ENCODE measurements at places on chromosomes 7 and 10.

- no peak for DNase-seq
Observed at GRCh38 chr7:24440892-24441291, 132.4 kb upstream of the PALS2 start.

DNA sequence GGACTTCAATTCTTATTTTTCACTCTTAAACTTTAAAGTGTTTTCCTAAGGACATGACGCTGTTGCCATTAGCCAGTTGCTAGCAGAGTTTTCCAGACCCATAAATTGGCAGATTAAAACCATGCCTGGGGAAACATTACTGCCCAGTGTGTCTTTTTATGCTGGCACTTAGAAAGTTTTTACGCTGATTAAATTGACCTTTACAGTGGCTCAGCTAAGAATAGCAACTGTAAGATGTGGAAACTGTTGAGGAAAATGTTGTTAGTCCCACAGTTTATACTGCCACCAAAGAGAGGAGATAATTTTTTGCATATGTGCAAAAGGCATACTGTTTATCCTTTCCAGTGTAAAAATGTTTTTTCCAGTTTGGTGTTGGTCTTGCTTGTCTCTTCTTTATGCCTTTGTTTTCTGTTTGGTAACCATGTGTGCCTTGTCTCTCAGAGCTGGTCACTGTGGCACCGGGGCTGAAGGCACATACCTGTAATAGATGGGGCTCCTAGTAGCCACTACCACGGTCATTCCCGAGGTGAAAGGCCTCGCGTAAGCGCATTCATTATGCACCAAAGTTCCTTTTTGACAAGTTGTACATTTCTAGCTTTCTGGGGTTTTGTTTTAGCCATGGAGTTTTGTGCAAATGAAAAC is 45.3 kb downstream of the CYP17A1 start:
- no peak for DNase-seq

- no peak for DNase-seq
Observed at GRCh38 chr10:13776861-13777311, 190.1 kb downstream of the PRPF18 start.

- DNase-seq = no peak
Observed at GRCh38 chr10:75070961-75071428, 40.5 kb upstream of the SAMD8 start.

- DNase-seq = no peak
Observed at GRCh38 chr10:113732160-113732881, 19.2 kb upstream of the PLEKHS1 start.

DNA sequence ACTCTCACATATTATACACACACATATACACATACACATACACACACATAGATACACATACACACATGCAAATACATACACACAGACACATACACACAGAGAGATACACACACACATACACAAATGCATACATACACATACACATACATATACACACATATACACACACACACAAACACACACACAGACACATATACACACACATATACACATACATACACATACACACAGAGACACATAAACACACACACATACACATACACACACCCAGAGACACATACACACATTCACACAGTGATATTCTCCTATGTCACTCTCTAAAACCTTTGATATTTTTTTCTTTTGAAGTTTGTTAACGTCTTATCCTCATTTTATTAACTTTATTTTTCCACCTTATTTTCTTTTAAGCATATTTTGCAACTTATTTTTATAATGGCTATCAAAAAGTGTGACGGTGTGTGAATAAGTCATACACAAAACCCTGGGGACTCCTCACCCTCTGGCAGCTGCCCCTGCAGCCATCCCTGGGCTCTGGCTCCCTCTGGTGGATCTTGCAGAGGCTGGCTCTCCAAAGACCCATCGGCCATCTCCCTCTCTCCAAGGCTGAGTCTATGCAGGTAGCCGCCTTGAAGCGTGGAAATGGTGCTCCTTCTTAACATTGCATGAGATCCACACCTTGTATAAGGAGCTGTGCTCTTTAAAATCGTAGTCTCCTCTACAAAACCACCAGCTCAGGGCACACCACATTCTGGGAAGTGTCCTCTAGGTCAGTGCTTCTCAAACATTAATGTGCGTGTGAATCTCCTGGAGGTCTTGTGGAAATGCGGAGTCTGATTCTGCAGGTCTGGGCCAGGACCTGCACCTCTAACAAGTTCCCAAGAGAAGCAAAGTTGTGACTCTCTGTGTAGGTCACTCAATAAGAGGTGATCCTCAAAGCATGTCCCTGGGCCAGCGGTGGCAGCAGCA is 4.1 kb upstream of the C10orf120 start:
- DNase-seq = peak; percentile 46

- DNase-seq = no peak
Observed at GRCh38 chr10:48685731-48686130, 1.1 kb downstream of the WDFY4 start.

- no peak for DNase-seq
Observed at GRCh38 chr7:70380421-70381015, 751.4 kb upstream of the GALNT17 start.

GRCh38 chr10:132449811-132450181 is 52.8 kb downstream of the PWWP2B start:
- DNase-seq = no peak

GRCh38 chr7:78702770-78703169 is 750.7 kb downstream of the MAGI2 start:
- no peak for DNase-seq

GRCh38 chr7:24017519-24017918 is 266.5 kb upstream of the NPY start:
- no peak for DNase-seq

DNA sequence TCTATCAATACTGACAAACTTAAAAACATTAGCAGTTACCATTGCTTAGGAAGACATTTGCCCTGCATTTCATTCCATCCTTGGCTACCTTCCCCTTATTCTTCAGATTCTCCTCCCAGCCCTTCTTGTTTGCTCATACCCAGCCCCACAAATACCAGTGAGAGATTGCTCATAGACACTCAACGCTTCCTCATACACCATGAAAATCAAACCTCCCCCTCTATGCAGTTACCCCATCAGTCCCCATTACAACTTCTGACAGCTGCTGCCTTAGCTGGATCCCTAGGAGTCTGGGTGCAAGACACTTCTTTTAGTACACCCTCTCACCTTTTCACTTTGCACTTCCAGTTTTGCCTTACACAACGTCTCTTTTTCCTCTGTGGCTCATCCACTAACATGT is 28.3 kb upstream of the PIK3CG start:
- DNase-seq = no peak

GRCh38 chr7:34762764-34763163 is 104.7 kb downstream of the NPSR1 start:
- DNase-seq = no peak

- no peak for DNase-seq
Observed at GRCh38 chr7:34277016-34277802, 371.9 kb downstream of the BMPER start.

DNA sequence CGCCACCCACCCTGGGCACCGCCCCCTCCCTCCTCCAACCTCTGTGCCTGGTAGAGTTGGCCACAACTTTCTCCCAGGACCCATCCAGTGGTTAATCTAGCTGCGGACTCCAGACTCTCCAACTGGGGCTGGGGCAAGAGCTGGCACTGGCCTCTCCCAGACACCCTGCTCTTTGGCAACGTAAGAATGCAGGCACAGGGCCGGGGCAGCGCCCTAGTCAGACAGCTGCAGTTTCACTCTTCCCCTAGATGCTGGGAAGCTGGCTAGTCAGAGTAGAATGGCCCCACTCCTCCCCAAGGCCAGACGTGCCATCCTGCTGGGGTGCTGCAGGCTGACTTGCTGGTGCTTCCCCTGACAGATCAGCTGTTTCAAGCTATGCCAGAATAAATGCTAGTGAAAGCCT is 22.1 kb downstream of the HSPA12A start:
- DNase-seq = no peak

DNA sequence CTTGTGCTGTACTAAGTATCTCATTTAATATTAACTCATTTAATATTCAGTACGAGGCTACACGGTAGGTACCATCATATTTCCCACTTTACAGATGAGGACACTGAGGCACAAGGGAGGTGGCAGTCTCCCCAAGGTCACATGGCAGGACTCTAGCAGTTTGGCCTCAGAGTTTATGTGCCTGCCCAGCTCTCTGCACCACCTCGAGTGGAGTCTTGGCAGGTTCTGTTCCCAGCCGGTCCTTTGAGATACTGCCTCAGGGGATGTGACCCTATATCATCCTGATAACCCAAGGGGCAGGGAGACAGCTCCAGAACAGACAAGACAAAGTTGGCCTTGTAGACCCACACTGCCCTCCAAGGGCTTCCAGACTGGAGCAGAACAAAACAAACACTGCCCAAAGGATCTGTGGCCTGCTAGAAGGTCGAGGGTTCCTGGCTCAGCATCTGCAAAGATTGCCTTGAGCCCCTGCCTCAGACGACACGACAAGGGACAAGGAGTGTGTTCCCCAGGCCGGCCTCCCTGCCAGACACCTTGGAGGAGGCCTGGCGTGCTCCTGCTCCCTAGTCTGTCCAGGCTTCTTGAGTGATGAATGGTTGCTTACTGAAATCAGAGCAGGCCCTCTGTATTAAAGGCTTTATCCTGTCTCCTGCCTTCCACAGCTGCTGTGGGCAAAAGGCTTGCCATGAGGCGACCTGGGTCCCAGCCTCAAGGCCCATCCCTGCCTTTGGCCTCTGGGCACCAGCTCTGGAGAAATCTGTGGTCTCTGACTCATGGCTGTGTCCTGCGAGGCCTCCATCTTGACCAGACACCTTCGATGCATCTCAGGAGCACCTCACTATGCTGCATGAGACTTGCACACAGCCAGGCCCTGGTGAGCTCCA is 3.9 kb upstream of the PWWP2B start:
- no peak for DNase-seq

- peak; percentile 92 for DNase-seq
Observed at GRCh38 chr10:73252445-73253224, at the start of gene MRPS16. TSS of gene MRPS16 (minus strand) at chr10:73252644. CDS start at chr10:73252482, 162 bp downstream.

- no peak for DNase-seq
Observed at GRCh38 chr10:26528048-26528447, 89.9 kb downstream of the APBB1IP start.

- no peak for DNase-seq
Observed at GRCh38 chr7:45293295-45293942, 135.8 kb downstream of the RAMP3 start.

DNA sequence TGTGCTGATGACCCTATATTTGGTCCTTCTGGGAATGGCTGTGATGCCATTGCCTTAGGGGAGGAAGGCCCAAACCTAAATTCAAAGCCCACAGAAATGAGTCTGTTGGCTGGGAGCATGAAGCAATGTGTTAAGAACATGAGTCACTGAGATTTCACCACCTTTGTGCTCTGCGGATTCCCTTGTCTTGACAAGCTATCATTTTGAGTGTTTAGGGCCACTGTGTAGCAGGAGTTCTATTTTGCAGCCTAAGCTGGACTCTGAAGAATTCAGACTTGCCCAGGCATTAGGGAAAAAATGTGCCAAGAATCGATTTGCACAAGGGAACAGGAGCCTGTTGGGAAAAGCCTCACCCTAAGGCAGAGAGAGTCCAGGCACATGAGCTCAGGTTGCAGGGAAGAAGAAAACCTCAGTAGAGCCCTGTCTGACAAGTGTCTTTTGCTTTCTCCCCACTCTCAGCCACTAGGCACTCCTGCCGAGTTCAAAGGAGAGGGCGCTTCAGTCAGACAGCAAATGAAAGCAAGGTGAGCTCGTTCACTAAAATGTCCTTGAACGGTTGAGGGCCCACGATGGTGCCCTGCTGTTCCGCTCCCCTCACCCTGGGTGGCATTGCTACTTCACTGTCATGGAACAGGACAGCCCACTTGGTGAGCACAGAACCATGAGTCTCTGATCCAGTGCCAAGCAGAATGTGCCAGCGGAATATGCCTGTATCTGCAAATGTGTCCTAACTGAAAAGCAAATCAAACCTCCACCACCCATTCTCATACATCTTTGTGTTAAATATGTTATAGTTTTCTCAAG is 93.6 kb downstream of the PRLHR start:
- DNase-seq = no peak

- no peak for DNase-seq
Observed at GRCh38 chr10:6140965-6141295, 52.1 kb downstream of the RBM17 start.

DNA sequence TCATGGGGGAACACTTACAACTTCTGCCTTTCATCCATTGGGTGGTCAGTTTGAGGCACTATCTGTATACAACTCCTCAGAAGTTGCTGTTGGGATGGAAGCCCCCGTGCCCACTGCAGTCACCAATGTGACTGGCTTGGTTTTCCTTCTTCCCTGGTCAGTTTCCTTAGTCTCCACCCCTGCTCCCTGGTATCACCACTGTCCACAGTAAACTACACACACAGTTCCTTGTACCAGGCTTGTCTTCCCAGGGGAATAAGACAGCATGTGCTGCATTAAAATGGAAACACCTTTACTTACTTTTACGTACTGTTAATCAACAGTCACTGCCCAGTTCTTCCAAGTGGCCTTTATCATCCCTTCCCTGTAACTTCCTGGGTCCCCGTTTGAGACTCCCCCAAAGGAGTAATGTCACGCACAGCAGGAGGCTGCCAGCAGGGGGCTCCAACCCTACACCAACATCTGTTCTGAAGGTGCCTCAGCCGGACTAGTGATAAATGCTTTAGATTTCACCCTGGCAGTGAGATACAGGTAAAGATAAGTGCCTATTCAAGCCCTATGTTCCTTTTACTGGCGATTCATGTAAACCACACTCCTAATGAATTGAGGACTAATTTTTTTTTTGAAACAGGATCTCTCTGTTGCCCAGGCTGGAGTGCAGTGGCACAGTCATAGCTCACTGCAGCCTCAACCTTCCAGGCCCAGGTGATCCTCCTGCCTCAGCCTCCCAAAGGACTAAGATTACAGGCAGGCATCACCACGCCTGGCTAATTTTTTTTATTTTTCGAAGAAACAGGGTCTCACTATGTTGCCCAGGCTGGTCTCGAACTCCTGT is 45.3 kb upstream of the PIK3AP1 start:
- no peak for DNase-seq

- no peak for DNase-seq
Observed at GRCh38 chr7:138809346-138809745, 11.3 kb upstream of the ATP6V0A4 start.

GRCh38 chr7:13420726-13421125 is 568.7 kb downstream of the ETV1 start:
- DNase-seq = no peak

- DNase-seq = no peak
Observed at GRCh38 chr10:118256209-118256608, 85.9 kb downstream of the FAM204A start.

GRCh38 chr10:28580825-28581224 is 47.9 kb downstream of the WAC start:
- DNase-seq = no peak

GRCh38 chr10:113053091-113053490 is 103.0 kb downstream of the TCF7L2 start:
- no peak for DNase-seq

Data from neuronal stem cell (in vitro differentiated cells).